Left cardiac atrium (tissue), 4 donors: ENCODE measurements at places on chromosomes 12 and 14. TPM values are rescaled to one million over a fixed set of nuclear protein-coding genes. Genes with fewer than 3 reads are reported as not detected.

GRCh38 chr12:8508910-8509841 is 4.1 kb upstream of the CLEC4D start:
- no peak for DNase-seq

- DNase-seq = no peak
Observed at GRCh38 chr14:60356906-60357550, 108.0 kb downstream of the PPM1A start.

- DNase-seq = no peak
Observed at GRCh38 chr12:111025792-111026430, 105.5 kb upstream of the MYL2 start.

DNA sequence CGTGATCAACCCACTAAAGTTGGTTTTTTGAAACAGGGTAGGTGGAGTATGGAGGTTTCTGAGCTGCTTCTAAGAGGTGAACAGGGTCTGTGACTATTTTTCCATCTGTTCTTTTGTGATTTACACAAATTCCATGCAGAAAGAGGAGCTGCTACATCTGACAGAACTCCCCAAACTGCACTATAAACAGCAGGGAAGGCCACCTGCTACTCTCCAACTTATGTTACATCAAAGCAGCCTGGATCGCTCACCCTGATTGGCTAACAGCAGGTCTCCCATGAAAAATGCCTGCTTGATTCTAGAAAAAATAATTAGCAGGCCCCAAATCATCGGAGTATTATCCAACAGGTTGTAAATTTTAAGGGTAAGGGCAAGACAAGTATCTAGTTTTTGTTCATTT is 282.9 kb upstream of the FLRT2 start:
- no peak for DNase-seq

DNA sequence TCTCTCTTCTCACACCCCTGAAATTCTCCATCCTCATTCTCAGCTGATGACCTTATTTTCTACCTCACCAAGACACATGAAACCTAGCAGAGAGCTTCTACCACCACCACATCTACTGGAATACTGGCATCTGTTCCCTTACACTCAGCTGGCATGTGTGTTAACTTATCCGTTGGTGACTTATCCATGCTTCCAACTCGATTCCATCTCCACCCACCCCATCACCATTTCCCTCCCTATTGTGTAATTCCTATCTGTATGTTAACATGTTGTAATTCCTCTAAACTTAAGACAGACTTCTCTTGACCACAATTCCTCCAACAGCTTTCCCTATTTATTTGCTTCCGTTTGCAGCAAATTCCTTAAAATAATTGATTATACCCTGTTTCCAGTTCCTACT is 15.4 kb downstream of the C1S start:
- no peak for DNase-seq

GRCh38 chr12:88181881-88182280 is 39.8 kb downstream of the TMTC3 start:
- DNase-seq = no peak

DNA sequence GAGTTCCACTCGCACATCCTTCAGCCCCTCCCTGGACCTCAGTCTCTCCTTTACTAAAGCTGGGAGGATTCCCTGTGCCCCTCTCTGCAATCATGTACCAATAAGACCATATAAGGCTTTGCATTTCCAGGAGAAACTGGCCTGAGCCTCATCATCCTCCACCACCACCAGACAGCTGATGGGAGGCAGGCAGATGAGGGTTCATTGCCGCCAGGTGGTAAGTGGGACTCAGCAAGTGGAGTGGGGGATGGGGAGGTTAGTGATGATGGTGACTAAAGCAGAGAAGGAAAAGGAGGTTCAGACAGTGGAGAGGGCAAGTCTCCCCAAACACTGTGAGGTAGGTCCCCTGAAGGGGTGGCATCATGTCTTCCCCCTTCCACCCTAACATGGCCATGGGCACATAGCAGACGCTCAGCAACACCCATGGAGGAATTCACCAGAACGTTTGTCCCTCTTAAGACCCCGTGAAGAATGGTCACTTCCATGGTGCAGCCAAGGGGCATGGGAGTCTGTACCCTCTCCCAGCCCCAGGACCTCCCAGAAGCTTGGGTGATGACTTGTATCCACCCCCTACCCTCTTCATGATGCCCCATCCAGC is 4.5 kb upstream of the TNFRSF1A start:
- DNase-seq = no peak

- no peak for DNase-seq
Observed at GRCh38 chr12:69502345-69503081, 32.3 kb downstream of the FRS2 start.

- peak; percentile 98 for DNase-seq
Observed at GRCh38 chr12:6383572-6384498, at the start of gene LTBR. Gene LTBR, plus strand, starts transcription at chr12:6384162. Its CDS starts 197 bp downstream, at chr12:6384359.

GRCh38 chr12:1883513-1883912 is 34.9 kb downstream of the CACNA2D4 start:
- no peak for DNase-seq

GRCh38 chr14:92624764-92625163 is 111.2 kb downstream of the RIN3 start:
- DNase-seq = no peak

DNA sequence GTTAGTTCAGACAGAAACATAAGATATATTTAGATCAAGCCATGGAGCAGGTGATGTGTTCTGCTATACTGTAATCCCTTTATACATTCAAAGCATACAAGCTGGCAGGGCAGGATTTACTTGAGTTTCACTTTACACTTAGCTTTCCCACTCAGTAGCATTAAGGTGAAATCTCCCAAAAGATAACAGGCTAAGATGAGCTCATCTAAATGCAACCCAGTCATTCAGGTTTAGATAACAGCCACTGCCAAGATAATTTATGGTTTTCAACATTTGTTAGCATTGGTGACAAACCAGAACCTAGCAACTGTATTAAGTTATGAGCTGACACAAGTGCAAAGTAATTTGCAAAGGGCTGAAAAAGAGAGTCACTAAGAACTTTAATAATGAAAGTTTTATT is 925.1 kb upstream of the ATXN7L3B start:
- no peak for DNase-seq

DNA sequence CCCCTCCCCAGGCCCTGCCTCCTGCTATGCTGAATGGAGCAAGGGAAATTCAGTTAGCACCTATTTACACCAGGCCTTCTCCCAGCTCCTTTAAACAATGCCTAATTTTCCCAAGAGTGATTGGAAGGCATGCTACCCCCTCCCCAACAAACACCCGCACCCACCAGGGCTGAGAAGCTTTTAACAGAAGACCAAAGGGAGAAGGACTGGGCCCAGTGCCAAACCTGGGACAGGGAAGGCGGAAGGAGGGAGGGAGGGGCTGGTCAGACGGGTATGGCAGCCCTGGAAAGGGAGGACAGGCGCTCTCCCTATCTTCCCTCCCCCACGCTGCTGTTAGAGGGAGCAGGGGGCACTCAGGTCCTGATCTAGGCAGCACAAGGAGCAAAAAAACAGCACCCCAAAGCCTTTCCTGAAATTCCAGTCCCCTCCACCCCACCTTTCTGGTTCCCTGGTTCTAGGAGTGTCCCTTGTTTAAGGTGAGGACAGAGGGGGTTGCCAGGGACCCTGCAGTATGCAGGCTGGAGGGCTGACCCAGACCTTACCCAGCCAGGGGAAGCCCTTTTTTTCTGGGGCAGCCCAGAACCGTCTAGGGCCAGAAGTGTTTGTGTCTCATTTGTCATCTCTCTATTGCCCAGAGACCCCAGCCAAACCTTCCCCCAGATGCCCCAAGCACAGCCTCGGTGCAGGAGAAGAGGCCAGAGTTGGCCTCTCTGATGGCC is 2.4 kb upstream of the KRT8 start:
- DNase-seq = peak; percentile 52

DNA sequence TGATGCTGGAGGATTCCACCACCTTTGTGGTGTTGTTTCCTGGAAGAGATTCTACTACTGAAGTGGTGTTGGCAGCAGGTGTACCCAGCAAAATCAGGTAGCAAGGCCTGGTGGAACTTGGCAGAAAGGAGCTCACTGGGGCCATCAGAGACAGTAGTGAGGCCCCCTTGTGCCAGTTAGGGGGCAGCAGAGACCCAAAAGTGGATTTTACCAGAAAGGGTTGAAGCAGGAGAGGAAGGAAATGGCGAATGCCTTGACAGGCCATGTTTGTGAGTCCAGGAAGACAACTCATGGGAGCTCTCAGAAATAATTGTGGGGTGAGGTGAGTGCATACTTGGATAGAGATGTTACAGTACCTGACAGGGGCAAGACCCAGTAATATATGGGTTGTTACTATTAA is 137.7 kb upstream of the FGD4 start:
- DNase-seq = no peak

GRCh38 chr14:90970167-90970600 is 90.3 kb downstream of the RPS6KA5 start:
- no peak for DNase-seq

DNA sequence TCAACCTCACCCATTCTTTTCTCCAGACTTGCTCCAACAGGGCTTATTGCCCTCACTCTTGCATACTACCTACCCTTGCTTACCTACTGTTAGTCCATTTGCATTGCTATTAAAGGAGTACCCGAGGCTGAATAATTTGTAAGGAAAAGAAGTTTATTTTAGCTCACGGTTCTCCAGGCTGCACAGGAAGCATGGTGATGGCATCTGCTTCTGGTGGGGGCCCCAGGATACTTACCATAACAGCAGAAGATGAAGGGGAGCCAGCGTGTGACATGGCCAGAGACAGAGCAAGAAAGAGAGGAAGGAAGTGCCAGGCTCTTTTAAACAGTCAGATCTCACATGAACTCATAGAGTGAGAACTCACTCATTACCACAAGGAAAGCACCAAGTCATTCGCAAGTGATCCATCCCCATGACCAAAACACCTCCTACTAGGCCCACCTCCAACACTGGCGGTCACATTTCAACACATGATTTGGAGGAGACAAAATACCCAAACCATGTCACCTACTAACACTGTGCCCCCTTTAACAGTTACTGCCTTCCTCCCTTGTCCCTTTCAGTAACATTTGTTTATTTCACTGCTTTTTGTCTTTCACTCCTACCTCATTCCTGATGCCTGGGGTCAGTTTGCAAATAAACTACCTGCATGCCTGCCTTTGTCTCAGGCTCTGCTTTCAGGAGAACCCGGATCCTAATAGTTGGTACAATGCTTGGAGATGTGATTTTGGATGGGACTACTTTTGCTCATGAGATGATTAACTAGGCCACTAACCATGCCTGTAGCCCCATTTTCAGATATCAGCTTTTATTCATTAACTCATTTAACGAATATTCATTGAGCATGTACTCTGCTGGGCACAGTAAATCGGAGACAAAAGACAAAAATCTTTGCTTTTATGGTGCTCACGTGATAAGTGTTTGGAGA is 41.6 kb upstream of the CSRP2 start:
- no peak for DNase-seq

DNA sequence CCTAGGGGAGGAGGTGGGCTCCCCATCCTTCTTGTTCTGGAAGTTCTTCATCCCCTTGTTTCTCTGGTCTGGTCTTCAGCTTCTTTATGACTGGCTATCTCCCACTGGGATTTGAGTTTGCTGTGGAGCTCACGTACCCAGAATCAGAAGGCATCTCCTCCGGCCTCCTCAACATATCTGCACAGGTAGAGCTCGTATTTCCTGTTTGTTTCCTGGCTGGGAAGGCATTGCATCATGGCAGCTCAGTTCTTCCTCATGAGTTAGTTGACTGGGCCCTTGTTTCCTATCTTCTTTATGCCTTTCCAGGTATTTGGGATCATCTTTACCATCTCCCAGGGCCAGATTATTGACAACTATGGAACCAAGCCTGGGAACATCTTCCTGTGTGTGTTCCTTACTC is 19.8 kb downstream of the ERG28 start:
- no peak for DNase-seq

GRCh38 chr14:58055497-58056010 is 96.5 kb downstream of the ARMH4 start:
- no peak for DNase-seq

NEDD8 gene
- total RNA-seq = 162 TPM

TBC1D30 gene
- total RNA-seq = 1.3 TPM

TCL1B gene
- not detected for total RNA-seq

TAS2R14 gene
- total RNA-seq = 0.88 TPM

CCDC197 gene
- total RNA-seq = not detected

C1S gene
- total RNA-seq = 222 TPM

USP44 gene
- 0.92 TPM for total RNA-seq

MUCL1 gene
- not detected for total RNA-seq

EP400 gene
- 15.7 TPM for total RNA-seq
